ENCODE measurements at places on chromosomes 2 and 18.

DNA sequence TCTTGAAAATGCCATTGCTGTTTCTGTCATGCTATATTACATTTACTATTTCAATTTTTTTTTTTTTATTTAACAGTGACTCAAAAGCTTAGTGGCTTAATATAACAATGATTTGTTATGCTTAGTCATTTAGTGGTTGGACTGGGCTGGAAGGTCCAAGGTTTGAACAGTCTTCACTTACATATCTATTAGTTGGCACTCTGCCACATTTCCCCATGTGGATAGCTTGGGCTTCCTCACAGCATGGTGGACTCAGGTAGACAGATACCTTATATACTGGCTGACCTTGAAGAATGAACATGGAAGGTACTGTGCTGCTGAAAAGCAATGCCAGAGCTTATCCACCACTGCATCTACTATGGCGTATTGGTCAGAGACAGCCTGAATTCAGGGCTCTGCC, 909.5 kb upstream of the SOX11 start:
- no peak for DNase-seq

- DNase-seq = no peak
Measured at GRCh38 chr2:134137182-134137611, 116.7 kb upstream of the MGAT5 start.

DNA sequence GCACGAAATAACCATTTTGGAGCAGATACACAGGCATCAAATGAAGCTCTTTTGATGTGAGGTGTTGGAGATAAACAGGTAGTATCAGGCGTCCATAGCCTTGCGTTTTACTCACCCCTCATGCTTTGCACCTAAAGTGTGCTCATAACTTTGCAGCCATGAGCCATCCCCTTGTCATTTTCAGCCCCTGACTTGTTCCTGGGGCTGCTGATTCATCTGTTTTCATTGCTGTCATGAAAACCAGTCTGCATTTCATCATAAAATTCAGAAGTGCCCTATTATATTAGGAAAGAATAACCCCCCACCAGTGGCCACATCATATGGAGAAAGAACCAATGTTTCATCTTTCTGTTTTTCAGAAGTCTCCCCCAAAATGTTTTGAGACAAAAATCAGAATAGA, 329.7 kb upstream of the NRP2 start:
- DNase-seq = no peak

DNA sequence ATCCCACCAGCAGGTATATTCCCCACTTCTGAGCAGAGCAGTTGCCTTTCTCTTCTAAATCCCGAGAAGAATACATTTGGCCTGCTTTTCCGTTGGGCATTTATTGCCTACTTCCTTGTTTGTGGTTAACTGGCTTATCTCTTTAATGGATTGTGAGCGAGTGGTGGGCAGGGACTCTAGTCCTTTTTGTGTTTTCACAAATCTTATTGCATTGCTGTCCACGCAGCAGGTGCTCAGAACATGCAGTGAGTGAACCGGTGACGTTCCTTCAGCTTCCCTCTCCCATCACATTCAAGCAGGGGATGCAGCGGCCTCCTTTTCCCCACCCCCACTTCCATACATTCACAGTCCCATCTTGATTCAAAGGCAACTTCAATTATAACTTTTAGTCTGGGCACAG, 28.9 kb upstream of the GAREM2 start:
- DNase-seq = no peak

DNA sequence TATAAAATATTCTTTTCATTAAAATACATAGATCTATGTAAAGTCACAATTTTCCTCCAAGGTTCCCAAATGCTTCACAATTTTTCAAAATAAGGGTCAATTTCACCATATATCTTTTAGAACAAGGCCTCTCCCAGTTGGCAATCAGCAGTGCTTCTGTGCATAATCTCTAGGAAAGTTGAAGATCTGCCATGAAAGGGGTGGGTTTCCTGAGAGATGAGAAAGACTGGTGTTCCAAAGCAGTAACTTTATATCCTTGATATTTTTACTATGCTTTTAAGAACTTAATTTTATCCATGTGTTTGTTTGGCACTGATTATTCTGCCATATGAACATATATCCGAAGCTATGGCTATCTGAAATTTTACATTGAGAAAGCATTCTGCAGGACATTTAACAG, 199.4 kb upstream of the CYP26B1 start:
- DNase-seq = no peak

DNA sequence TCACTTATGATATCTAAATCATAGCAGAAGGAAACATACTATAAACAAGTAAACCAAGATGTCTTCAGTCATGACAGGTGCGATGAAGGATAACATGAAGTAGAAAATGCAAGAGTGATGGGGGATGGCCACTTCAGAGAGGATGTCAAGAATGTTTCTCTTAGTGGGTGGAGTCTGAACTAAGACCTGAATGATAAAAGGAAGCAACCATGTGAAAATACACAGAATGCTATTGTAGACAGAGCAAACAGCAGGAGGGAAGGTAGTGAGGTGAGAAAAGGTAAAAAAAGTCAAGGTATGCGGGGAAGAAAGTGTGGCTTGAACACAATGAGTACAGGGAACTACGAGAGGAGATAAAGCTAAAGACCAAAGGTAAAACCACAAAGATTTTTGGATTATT, 341.6 kb downstream of the FBXO15 start:
- DNase-seq = no peak

- no peak for DNase-seq
Measured at GRCh38 chr2:75787532-75788132, 76.9 kb upstream of the GCFC2 start.

- no peak for DNase-seq
Measured at GRCh38 chr2:33384599-33384961, 91.9 kb upstream of the RASGRP3 start.

DNA sequence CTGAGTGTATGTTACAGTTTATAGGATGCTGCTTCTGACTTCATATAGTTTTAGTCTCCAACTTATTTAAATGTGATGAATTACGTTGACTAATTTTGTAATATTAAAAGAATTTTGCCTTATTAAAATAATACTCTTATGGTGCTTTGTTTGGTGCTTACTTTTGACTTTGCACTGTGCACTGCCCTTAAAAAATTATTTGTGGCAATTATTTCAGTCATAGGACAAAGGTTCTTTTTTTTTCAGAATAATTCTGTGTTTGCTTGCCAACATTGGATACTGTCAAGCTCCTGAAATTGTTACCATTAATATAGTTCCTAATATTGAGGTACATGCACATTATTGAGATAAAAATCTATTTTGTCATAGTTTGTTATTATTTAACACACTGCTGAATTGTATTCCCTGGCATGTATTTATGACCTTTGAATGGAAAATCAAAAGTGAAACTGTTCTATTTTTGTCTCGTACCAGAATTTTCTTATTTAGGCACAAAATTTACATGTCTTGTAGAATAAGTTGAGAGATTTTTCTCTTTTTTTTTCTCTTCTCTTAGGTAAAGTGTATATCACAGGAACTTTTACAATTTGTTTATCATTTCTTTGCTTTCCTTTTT, 572.8 kb upstream of the KLHL29 start:
- no peak for DNase-seq

DNA sequence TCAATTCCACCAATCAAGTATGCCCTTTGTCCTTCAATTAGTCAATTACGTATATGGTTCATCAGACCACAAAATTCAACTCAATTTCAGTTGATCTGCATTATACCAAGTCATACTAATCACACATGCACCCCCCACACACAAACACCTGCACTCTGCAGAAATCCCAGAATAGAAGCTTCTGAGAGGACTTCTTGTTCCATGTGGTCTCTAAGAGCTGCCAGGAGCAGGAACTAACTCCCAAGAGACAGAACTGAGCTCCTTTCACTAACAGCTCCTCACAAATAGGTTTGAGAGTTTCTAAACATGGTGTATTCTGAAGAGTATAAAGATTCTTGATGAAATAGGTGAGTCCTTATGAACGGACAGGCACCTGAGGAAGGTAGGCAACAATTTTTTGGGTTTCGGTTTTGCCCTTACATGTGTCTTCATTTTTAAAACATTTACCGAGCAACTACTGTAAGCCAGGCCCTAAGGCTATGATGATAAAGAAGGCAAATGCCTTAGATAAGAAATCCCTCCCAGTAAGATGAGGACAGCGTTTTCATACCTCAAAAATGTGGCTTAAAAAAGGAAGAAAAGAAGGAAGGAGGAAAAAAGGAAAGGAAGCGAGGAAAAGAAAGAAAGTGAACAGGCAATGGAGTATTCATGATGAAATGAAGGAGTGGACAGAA, 183.1 kb downstream of the PID1 start:
- no peak for DNase-seq

GRCh38 chr18:12041561-12041960, 52.1 kb upstream of the ANKRD62 start:
- DNase-seq = no peak

- no peak for DNase-seq
Measured at GRCh38 chr18:24459772-24460171, 665 bp upstream of the HRH4 start.

DNA sequence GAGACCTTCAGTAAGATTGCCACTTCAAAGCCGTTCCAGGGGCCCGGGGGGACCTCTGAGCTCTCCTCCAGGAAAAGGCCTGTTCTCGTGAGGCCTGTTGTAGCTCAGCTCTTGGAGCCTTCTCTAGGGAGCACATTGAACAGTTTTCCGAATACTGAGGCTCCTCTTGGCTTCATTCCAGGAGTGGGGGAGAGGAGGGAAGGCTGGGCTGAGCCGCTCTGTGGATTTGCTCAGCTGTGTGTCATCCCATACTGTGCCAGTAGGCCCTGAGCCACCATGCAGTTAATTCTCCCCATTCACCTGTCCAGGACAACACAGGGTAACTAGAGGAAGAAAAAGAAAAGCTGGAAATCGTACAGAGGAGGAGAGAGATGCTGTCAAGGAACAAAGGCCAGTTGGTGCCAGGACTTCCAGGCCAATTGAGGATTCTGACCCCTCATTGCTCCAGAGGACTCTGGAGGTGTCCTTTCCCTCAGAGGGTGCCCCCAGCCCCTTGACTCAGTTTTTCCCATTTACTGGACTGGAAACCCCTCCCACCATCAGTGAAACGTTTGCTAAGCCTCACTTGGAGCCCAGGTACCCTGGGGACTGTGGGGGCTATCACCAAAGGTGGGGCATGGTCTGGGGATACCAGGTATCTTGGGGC, 41.4 kb downstream of the HS1BP3 start:
- no peak for DNase-seq

DNA sequence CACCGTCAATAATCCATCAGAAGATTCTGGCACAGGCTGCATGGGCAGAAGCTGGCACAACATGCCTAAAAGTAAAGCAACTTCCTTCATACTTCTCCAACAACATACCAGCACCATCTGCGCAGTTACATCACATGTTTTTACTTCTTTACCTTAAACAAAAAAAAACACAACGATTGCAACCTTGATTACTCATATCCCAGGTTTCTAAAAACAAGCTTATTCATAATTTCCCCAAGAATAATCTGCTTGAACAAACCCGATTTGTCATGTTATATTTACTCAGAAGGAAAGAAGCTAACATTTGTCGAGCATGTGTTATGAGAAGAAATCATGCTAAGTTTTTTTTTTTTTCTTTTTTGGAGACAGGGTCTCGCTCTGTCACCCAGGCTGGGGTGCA, 54.7 kb downstream of the THADA start:
- no peak for DNase-seq

DNA sequence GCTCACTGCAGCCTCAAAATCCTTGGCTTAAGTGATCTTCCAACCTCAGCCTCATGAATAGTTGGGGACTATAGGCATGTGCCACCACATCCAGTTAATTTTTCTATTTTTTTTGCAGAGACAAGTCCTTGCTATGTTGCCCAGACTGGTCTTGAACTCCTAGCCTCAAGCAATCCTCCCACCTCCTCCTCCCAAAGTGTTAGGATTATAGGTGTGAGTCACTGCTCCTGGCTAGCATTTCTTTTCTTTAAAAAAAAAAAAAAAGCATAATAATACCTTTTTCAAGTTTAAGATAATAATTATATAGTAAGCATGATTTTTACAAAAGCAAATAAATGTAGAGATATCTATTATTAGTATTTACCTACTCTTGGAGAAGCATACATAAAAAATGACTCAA, 36.1 kb downstream of the PPP4R1 start:
- DNase-seq = no peak

DNA sequence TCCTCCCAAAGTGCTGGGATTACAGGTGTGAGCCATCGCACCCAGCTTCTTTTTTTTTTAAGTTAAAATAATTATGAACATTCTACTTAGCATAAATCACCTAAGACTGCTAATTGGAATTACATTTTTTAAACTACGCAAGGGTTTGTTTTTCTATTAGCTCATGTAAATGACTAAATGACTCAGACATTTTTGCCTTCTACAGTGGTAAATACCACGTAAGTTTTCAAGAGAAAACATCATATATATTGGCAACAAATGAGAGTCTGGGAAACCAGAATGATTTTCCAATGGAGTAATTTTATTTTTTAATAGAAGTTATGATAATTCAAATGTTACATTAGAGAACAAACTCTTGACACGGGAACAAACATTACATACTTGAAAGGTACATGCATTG, 259.0 kb downstream of the ZNF385B start:
- no peak for DNase-seq

DNA sequence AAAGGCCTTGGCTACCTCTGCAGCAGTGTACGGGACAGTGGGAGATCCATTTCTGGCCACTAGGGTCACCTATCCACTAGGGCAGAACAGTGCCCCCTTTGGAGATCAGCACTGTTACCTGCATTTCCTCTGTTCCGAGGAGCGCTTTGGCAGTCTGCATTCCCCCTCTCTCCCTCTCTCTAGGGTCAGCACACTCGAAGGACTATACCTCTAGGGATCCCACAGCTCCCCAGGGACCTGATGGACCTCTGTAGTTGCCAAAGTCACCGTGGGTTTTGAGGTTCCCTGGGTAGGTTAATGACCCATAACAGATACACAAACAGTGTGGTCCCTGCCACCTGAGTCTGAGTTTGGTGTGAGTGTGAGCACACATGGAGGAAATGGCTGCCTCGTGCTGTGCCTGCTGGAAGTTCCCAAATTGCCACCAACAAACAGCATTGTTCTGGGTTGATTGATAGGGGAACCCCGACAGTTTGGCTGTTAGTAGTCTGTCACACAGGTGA, 99.8 kb upstream of the VWC2L start:
- no peak for DNase-seq

- DNase-seq = no peak
Measured at GRCh38 chr2:17061028-17061427, 395.4 kb upstream of the CYRIA start.

DNA sequence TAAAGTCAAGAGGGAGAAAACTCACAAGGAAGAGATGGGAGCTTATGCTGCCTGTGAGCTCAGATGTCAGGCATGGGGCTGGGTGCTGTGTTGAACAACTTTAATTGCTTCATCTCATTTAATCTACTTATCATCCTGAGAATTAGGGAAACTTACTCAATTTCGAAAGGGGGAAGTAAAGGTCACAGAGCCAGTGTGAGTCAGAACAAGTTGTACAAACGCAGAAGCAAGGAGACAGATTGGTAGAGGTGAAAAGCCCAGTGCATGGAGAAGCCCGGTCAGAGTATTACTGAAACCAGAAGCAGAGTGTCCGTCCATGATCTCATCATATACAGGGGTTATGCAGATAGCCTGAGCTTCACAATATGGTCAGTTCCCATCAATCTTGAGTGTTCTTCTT, 281.1 kb upstream of the POU3F3 start:
- no peak for DNase-seq

All from T-helper 22 cell (primary cell).